ENCODE measurements at places on chromosomes 13 and 19.

DNA sequence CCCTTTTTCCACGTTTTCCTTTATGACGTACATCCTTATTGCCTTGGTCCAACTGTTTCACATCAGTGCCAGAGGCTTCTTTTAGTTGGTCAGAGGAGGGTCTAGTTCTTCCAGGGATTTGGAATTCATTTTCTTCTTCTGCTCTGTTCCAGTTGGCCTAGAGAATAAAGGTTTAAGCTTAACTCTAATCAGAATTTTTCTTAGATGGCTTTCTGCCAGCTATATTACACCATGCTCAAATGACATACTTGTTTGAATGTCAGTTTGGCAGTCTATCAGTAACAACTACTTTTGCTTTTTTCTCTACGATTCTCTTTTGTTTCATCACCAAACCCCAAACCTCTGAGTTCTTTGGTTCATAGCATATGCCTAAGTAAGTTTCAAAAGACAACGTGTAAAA lies 16.8 kb downstream of the SPART start:
- H3K27ac ChIP-seq = no peak overlapping the region
- peaks cover 6% of the 10 kb centered on the region for H3K4me1 ChIP-seq
- no peak overlapping the region for H3K4me3 ChIP-seq
- ATAC-seq = no peak
- peaks cover 15% of the 10 kb centered on the region for H3K36me3 ChIP-seq

DNA sequence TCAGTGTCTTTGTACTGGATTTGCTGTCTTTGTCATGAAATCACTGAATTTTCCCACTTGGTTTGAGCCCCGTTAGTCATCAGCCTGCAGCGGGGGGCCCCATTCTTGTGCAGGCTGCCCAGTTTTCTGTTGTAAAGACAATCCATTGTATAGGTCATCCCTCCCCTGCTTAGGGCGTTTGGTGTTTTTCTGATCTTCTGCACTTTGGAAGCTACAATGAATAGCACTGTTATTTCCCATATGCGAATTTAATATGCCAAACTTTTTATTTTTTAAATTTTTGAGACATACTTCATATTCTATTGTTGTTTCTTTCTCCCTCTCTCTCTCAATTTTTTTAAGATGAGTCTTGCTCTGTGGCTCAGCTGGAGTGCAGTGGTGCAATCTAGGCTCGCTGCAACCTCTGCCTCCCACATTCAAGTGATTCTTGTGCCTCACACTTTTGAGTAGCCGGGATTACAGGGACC lies 9.0 kb downstream of the SLC27A1 start:
- ATAC-seq = no peak
- H3K4me3 ChIP-seq = no peak overlapping the region
- peaks cover 4% of the 10 kb centered on the region for H3K4me1 ChIP-seq
- H3K27me3 ChIP-seq = no peaks in the 10 kb centered on the region
- H3K27ac ChIP-seq = no peak overlapping the region

GRCh38 chr13:51066091-51066831 lies 44.8 kb downstream of the C13orf42 start:
- ATAC-seq = no peak
- peaks cover 22% of the 10 kb centered on the region for H3K27me3 ChIP-seq
- no peak overlapping the region for H3K27ac ChIP-seq
- no peak overlapping the region for H3K4me3 ChIP-seq
- H3K36me3 ChIP-seq = no peaks in the 10 kb centered on the region
- peaks cover 15% of the 10 kb centered on the region for H3K4me1 ChIP-seq

DNA sequence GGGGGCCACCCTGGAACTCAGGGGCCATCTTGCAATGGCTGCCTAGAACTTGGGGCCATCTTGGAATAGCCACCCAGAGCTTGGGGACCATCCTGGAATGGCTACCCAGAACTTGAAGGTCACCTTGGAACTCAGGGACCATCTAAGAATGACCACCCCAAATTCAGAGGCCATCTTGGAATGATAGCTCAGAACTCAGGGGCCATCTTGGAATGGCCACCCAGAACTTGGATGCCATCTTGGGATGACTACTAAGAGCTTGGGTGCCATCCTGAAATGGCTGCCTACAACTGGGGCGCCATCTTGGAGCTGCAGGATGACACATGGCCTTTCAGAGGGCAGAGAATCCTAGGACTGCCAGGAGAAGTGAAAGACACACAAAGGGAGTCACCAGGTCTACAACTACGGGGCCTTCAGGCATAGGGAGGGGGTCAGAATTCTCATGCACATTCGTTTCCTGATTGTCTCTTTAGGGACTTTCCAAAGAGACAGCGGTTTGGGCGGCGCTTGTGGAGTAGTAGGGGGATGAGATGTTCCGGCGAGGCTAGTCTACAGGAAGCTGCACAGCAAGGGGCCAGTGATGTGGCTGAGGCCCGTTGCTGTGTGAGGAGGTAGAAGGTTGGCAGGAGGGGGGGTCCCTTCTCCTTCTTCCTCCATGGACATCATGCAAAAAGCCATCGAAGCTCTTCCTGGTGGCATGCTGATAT lies 125.0 kb downstream of the IER2 start:
- no peaks in the 10 kb centered on the region for H3K36me3 ChIP-seq
- H3K27ac ChIP-seq = peak overlapping the region; percentile 28
- H3K4me3 ChIP-seq = no peak overlapping the region
- H3K27me3 ChIP-seq = peaks cover 9% of the 10 kb centered on the region

DNA sequence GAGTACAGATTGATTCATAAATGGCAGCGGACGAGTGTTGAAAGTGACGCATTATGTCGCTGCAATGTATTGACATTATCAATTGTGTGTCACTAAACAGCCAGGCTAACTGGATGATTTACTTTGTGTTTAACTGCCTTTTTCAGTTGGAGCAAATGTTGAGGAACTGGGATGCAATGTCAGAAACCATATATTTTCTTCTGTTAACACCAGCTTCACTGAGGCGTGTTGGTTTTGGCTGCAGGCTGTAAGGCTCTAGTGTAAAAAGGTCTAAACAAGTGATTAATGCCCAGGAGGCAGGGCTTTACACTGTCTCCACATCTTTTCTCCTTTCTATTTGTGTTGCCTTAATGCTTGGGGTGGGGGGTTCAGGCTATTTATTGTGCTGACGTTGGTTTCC lies 80.1 kb downstream of the GGACT start:
- ATAC-seq = no peak
- no peak overlapping the region for H3K4me3 ChIP-seq

DNA sequence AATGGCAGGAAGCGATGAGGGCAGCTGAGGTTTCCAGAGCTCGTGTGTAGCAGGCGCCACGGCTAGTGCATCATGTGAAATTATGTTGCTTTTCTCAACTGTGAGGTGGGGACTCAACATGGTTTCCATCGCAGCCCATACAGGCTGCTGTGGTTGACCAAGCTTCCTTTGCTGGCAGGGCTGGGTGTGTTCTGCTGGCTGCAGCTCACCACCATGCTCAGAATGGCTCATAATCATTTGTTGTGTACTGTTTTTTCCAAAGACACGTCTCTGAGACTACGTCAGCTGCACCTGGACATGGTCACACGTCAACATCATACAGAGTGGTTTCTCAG lies 16.1 kb upstream of the RASA3 start:
- no peaks in the 10 kb centered on the region for H3K36me3 ChIP-seq
- peaks cover 46% of the 10 kb centered on the region for H3K4me1 ChIP-seq
- H3K4me3 ChIP-seq = peak overlapping the region; percentile 28
- H3K27me3 ChIP-seq = no peaks in the 10 kb centered on the region
- peak overlapping the region; percentile 92 for H3K27ac ChIP-seq
- ATAC-seq = peak; percentile 92

- no peak overlapping the region for H3K27ac ChIP-seq
- no peak overlapping the region for H3K4me3 ChIP-seq
- no peaks in the 10 kb centered on the region for H3K36me3 ChIP-seq
- H3K27me3 ChIP-seq = peaks cover 50% of the 10 kb centered on the region
These were observed 53.5 kb upstream of the TSC22D1 start for GRCh38 chr13:44629465-44630183.

DNA sequence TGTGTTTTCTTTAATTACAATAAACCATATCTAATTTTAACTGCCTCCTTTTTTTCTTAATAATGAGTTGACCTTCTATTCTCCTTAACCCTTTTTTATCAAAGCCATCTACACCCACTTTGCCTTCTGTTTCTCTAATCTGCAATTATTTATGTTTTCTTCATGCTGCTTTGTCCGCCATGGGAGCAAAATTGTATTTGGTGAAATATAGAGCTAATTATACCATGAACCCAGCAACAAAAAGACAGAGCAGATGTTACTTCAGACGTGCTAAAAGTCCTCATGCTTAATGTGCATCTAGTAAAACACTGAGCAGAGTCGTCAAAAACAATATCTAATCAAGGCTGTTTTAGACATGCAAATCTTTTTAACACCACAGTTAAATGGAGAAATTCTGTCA lies 264.7 kb downstream of the DACH1 start:
- H3K4me1 ChIP-seq = no peaks in the 10 kb centered on the region
- H3K27me3 ChIP-seq = no peaks in the 10 kb centered on the region
- no peaks in the 10 kb centered on the region for H3K36me3 ChIP-seq
- H3K27ac ChIP-seq = no peak overlapping the region
- no peak for ATAC-seq

- no peaks in the 10 kb centered on the region for H3K4me1 ChIP-seq
- ATAC-seq = no peak
- H3K27ac ChIP-seq = no peak overlapping the region
- H3K4me3 ChIP-seq = no peak overlapping the region
- no peaks in the 10 kb centered on the region for H3K27me3 ChIP-seq
These were observed 11.6 kb downstream of the SPATA13 start for GRCh38 chr13:24172071-24172470.

GRCh38 chr19:16098416-16098768 lies 13.3 kb upstream of the RAB8A start:
- peaks cover 26% of the 10 kb centered on the region for H3K4me1 ChIP-seq
- no peaks in the 10 kb centered on the region for H3K27me3 ChIP-seq
- no peak overlapping the region for H3K4me3 ChIP-seq
- ATAC-seq = no peak

DNA sequence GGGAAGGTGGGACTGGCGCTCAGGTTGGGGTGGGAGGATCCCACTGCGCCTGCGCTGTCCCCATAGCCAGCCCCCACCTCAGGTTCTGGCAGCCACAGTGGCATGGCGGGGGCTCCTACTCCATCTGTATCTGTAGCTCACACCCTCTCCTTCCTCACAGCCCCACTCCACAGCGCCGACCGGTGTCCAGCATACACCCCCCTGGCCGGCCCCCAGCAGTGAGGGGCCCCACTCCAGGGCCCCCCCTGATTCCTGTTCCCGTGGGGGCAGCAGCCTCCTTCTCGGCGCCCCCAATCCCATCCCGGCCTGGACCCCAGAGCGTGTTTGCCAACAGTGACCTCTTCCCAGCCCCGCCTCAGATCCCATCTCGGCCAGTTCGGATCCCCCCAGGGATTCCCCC lies 6.0 kb downstream of the TMED1 start:
- no peaks in the 10 kb centered on the region for H3K27me3 ChIP-seq
- H3K4me1 ChIP-seq = no peaks in the 10 kb centered on the region
- H3K36me3 ChIP-seq = peaks cover 33% of the 10 kb centered on the region
- H3K27ac ChIP-seq = peak overlapping the region; percentile 38

DNA sequence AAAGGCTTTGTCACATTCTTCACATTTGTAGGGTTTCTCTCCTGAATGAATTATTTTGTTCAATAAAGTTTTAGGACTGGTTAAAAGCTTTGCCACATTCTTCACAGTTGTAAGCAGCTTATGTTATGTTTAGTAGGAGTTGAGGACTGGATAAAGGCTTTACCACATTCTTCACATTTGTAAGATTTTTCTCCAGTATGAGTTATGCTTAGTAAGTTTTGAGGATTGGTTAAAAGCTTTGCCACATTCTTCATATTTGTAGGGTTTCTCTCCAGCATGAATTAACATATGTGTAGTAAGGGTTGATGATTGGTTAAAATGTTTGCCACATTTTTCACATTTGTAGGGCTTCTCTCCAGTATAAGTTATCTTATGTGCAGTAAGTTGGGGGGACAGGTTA lies 79.9 kb downstream of the ZNF431 start:
- no peak for ATAC-seq

DNA sequence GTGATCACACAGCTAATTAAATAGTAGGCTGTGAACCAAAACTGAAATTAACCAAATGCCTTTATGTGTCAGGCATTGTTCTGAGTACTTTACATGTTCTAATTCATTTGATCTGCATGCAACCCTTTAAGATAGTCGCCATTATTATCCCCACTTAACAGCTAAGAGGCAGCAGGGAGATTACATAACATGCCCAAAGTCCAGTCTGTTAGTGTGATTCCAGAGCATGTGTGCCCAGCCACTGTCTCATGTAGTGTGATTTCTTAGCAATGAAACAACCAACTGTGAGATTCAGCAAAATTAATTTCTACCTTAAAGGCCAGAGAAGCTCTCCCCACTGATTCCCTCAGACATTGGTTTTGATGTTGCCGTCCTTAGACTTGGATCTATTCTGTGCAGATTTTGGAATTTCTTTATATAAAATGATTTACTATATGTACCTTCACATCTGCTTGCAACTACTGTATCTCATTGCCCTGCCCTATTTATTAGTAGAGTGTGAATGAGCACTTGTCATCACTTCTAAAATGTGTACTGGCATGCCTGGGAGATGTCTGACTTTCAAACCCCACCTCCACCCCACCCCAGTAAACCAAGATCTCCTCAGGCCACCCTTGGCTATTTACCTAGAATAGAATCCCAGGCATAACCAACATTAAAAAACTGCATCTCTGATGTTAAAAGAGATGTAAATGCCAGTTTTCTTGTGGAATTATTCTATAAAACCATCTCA lies 41.2 kb downstream of the POLR1D start:
- no peaks in the 10 kb centered on the region for H3K27me3 ChIP-seq
- H3K36me3 ChIP-seq = peaks cover 28% of the 10 kb centered on the region
- no peak overlapping the region for H3K27ac ChIP-seq
- ATAC-seq = no peak
- H3K4me3 ChIP-seq = no peak overlapping the region
- peaks cover 6% of the 10 kb centered on the region for H3K4me1 ChIP-seq

All from stimulated activated memory B cell treated with anti-CD40 and anti-IgM and Interleukin-4, amounts not matched to agents 10 μg/mL and 1 μg/mL and 100 μg/mL, for 72 hours (primary cell).